ENCODE measurements at places on chromosomes 11 and 22.
A peak's percentile ranks its signal among the peaks of the same experiment; 100 is the strongest.

- DNase-seq = peak; percentile 61
Measured at GRCh38 chr22:19522881-19523239, 1.4 kb downstream of the CLDN5 start.

DNA sequence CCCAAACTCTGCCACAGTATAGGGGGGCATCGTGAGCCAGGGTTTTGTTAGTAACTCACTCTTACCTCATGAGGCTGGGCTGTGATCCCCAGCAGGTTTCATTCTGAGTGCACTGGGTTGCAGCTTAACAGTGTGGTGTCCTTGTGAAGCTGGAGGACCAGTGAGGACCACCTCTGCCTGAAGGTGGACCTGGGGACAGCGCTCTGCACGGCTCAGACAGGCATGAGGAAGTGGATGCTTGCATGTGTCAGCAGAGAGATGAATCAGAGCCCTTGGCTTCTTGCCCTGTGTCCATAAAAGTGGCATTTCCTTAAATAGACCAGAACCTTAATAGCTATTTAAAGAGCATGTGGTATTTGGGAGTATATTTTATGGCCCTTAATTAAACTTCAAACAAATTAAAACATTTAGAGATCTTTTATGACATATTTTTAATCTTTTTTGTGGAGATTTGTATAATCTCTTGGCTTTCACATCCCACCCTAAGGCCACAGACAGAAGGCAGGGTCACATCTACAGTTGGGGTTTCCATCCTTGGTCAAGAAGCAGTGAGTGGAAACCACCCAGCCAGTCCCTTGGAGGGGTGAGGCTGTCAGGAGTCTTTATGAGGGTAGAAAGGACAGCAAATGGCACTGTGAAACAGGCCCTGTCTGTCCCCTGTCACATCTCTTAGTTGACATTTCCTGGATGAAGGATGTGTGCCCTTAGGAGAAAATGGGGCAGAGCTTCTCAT, 24.8 kb upstream of the ADORA2A start:
- DNase-seq = peak; percentile 60

- no peak for DNase-seq
Measured at GRCh38 chr11:79412761-79413160, 28.1 kb downstream of the TENM4 start.

DNA sequence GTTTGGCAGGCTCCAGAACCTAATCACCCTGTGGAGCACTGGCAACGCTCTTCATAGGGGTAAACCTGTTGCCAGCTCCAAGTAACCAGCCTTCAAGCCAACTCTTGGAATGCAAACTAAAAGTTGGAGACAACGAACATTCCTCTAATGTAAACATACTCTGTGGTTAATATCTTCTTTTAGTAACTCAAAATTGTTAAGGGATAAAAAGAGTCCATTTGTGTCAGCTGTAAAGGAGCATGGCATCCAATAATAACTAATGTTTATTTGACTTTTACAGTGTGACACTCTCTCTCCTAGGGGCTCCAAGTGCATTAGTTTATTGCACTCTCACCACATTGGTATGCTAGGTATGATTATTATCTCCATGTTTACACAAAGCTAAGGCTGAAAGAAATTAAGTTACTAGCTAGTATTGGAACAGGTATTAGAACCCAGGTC, 31.0 kb upstream of the AMOTL1 start:
- DNase-seq = no peak

DNA sequence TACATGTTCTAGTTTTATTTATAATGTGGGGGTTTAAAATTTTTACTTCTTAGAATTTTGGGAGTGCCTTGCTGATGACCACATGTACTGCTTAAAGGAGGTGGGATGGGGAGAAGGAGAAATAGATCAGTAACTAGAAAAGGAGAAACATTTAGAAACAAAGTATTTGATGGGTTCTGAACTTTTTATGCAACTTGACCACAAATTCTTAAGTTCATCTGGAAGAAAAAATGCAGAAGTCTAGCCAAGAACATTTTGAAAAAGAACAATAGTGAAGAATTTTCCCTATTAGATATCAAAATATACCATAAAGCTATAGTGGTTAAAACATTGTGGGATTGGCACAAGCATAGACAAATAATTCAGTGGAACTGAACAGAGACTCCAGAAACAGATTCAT, 73.3 kb upstream of the AMPD3 start:
- DNase-seq = no peak

- DNase-seq = peak; percentile 88
Measured at GRCh38 chr11:64971421-64972233, at the start of gene MAJIN. Gene MAJIN (minus strand): TSS chr11:64972108. CDS start chr11:64959405, 12,703 bp downstream.

DNA sequence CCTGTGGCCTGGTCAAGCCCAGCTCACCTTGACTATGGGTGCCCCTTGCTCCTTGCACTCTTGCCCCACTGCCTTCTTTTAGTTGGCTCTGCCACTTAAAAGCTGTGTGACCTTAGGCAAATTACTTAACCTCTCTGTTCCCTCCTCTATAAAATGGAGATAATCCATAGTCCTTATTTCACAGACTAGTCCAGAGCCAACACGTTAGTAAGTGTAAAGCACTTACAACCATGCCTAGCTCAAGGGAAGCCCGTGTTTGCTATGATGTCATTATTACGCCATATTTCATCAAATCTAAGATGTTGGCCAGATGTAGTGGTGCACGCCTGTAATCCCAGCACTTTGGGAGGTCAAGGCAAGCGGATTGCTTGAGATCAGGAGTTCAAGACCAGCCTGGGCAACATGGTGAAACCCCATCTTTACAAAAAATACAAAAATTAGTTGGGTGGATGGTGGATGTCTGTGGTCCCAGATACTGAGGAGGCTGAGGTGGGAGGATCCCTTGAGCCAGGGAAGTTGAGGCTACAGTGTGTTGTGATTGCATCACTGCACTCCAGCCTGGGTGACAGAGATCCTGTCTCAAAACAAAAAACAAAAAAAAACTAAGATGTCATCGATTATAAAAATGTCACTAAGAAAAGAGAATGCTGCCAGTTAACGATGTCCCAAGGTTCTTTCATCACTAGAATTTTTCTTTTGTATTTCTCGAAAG, 2.3 kb upstream of the CCDC88B start:
- no peak for DNase-seq
